Substantia nigra (tissue), 51 donors: ENCODE measurements at places on chromosomes 2 and 18.
A peak's percentile ranks its signal among the peaks of the same experiment; 100 is the strongest.

DNA sequence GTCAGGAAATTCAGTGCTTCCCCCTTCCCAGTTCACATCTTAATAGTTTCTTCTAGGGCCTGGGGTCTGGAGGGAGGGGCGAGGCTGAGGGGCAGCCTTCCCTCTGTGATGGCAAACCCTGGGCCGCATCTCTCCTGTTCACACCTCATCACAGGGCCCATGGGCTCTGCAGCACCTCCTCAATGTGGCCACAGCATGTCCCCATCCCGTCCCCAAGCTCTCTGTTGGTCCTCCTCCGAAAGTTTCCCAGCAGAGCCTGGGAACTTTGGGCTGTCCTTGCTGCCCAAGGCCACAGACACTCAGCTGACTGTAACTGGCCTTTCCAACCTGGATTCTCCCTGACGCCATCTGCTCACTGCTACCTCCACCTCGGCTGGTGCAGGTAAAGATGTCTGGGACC is 112.7 kb upstream of the PTPRM start:
- DNase-seq = no peak

DNA sequence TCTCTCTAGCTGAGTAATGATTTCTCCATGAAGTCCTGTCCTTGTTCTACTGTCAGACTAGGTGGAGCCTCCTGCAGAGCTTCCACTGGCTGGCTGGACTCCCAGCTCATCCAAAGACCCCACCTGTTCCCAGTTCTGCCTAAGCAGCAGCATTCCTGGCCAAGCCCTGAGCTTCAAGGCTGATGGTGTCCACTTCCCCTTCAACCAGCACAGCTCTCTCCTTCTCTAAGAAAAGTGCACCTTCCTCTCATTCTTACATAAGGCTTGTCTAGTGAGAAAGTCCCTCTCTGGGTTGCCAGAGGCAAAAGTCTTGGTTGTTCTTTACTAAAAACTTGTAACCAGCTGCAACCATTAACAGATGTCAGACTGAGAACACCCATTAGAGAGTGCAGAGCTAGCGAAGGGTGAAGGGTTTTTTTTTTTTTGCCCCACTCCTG is 58.9 kb downstream of the CXCR4 start:
- DNase-seq = no peak

DNA sequence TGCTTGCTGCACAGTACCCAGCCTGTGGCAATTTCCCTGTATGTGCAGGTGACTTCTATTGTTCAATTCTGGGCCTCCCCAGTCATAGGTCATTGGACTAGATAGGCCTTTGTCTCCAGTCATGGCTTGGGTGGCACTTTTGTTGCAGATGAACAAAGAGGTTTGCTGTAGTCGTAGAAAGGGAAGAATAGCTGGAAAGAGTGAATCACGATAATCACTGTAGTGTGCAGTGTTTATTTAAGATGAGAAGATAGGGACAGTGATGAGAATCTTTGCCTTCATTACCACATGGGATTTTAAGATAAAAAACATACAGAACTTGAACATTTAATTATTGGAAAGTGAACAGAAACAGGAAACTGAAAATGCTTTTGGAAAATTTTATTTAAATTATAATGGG is 156.1 kb upstream of the CYRIA start:
- DNase-seq = peak; percentile 4

DNA sequence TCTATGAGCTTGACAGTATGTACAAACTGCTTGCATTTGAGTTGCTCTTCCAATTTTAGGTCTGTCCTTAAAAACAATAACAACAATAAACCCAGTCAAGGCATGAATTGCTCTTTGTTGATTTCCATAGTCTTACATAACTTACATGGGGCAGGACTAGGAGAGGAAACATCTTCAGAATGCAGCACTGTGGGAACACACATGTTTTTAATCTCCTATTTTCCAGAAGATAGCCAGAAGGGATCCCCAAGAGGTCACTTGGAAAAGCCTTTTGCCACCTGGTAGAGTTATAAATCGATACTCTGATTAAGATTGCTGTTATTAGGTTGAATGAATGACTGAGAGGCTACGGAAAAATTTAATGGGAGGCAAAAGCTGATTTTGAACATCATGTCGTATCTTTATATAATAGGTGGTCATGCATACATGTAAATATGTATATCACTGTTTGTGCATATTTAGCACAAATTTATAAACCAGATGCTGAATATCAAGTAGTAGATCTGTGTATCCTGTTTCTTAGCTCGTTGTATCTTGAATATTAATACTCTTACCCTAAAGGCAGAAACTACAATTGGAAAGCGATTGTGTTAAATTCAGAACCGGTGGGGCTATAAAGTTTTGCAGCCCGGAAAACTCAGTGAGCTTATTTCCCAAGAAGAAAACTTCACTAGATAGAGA is 479.4 kb upstream of the TCF4 start:
- no peak for DNase-seq

GRCh38 chr2:119629323-119629825 is 49.6 kb upstream of the TMEM177 start:
- no peak for DNase-seq
